NCI-H187 treated with DMSO at 0.1 percent for 48 hours (cell line): ENCODE measurements at places on chromosomes 2 and 18.

- no peak for DNase-seq
Measured at GRCh38 chr2:181463588-181463987, 6.4 kb downstream of the ITGA4 start.

GRCh38 chr2:39127973-39128372 is 7.1 kb upstream of the SOS1 start:
- no peak for DNase-seq

GRCh38 chr2:28128281-28128950 is 237.9 kb downstream of the BABAM2 start:
- DNase-seq, result no peak

GRCh38 chr18:45836242-45837205 is 11.0 kb downstream of the SIGLEC15 start:
- no peak for DNase-seq

GRCh38 chr2:222830164-222830563 is 30.7 kb upstream of the ACSL3 start:
- no peak for DNase-seq

DNA sequence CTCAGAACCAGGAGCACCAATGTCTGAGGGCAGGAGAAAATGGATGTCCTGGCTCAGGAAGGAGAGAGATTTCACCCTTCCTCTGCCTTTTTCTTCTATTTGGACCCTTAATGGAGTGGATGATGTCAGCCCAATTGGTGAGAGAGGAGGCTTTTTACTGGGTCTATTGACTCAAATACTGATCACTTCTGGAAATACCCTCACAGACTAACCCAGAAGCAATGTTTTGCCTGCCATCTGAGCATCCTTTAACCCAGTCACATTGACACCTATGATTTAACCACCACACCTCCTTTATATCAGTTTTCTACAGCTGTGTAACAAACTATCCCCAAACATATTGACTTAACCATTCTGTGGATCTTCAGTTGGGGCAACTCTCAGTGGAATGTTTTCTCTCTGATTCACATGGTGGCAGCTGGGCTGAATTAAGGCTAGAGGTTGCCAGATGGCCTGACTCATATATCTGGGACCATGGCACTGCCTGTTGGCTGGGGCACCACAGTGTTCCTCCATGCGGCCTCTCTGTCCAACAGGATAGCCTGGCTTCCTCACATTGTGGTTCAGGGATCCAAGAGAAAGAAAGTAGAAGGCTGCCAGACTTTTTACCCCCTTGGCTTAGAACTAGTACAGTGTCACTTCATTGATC is 18.2 kb upstream of the MBOAT2 start:
- DNase-seq, result no peak

DNA sequence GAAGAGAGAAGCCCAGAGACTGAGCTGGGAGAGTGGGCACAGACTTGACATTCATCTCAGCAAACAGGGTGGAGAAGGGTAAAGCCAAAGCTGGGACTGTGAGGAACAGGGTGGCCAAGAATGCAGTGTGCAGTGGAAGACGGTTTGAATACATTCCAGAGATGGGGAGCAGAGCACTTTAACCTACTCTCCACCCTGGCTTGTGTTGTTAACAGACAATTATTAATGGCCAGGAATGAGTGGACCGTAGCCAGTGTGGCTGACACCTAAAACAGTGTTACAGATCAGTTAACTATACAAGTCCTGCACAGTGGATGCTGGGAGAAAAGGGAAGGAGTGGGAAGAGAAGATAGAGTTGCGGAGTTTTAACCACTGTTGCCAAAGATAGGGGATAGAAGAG is 7.4 kb upstream of the NAB1 start:
- DNase-seq, result no peak

- DNase-seq, result peak; percentile 64
Measured at GRCh38 chr18:48445540-48445939, 36.4 kb upstream of the ZBTB7C start.
